Heart right ventricle (tissue), 16 donors: ENCODE measurements at places on chromosomes 4 and X.

GRCh38 chrX:56733459-56734046 lies 4.5 kb downstream of the NBDY start:
- DNase-seq: peak; percentile 39

- no peak for DNase-seq
Measured at GRCh38 chrX:12844319-12844718, 22.6 kb upstream of the TLR7 start.

- DNase-seq: no peak
Measured at GRCh38 chrX:16797841-16798240, 11.6 kb downstream of the TXLNG start.

GRCh38 chr4:120760047-120760446 lies 162.5 kb downstream of the PRDM5 start:
- DNase-seq: no peak

- DNase-seq: no peak
Measured at GRCh38 chr4:101411926-101412325, 64.6 kb upstream of the PPP3CA start.
